ENCODE measurements at places on chromosomes 11 and 22. TPM values are rescaled to one million over a fixed set of nuclear protein-coding genes. Genes with fewer than 3 reads are reported as not detected.

DNA sequence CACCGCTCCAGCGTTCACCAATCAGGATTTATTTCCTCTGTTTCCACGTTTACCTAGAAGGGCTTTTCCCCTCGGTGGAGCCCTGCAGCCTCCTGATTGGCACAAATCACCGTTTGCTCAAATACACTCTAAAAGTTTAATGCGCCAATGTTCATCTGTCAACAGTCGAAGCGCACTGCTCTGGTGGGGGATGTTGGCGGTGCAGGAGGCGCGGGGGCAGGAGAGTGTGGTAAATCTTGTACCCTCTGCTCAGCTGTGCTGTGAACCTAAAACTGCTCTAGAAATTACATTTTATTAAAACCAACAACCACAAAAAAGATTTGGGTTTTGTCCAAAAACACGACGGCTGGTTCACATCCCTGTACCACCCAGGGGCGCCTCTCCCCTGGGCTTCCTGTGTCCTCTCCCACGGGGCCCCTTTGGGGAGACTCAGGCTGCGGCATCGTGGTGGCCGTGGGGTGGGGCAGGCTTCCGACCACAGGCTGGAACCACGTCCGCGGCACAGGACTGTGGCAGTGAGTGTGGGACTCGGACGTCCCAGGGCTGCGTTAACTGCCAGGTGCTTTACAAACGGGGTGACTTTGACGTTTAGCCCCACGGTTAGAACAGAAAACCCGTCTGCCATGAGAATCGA, 13.5 kb downstream of the TTLL8 start:
- DNase-seq: no peak

DNA sequence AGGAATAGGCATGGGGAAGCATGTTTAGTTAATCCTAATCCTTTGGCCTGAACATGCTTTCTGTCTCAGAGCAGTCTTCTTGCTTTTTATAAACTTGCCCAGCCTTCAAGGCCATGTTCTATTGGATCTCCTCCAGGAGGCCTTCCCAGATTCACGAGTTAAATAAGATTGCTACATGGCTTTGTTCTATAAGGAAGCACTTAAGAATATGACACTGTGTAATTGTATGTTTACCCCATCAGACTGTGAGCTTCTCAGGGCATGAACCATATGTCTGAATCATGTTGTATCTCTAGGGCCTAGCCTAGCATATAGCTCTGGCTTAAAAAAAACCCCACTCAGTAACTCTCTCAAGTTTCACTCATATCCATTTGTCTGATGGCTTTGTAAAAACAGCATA, 26.4 kb upstream of the UCP3 start:
- no peak for DNase-seq

DNA sequence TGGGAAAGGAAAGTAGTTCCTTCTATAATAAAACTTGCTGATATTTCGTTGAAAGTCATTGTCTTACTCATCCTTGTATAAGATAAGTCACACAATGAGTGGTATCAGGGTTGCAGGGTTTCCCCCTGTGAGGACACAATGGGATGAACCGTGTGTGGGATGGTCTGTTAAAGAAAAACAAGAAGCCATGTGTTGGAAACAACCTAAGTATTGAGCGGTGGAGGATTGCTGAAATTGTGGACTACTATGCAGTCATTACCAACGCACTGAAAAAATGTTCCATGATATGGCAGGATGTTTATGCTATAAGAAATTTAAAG, 28.6 kb downstream of the PTPRJ start:
- DNase-seq: no peak

GRCh38 chr11:43898574-43898973, 17.9 kb downstream of the ALKBH3 start:
- no peak for DNase-seq

GRCh38 chr22:38766076-38766777, 10.4 kb upstream of the SUN2 start:
- peak; percentile 67 for DNase-seq

DNA sequence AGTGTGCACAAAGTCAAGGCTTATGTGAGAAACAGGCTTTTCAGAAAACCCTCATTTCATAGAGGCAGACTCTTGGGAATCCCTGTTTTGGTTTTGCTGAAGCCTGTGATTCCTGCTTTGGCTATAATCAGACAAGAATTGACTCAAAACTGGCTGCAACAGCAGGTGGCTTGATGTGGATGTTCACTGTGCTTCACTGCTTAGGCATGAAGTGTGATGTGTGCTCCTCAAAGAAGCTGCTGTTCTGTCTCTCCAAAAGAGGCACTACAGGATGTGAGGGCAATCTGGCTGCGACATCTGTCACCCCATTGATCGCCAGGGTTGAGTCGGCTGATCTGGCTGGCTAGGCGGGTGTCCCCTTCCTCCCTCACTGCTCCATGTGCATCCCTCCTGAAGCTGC, 103.5 kb downstream of the C11orf58 start:
- no peak for DNase-seq

DNA sequence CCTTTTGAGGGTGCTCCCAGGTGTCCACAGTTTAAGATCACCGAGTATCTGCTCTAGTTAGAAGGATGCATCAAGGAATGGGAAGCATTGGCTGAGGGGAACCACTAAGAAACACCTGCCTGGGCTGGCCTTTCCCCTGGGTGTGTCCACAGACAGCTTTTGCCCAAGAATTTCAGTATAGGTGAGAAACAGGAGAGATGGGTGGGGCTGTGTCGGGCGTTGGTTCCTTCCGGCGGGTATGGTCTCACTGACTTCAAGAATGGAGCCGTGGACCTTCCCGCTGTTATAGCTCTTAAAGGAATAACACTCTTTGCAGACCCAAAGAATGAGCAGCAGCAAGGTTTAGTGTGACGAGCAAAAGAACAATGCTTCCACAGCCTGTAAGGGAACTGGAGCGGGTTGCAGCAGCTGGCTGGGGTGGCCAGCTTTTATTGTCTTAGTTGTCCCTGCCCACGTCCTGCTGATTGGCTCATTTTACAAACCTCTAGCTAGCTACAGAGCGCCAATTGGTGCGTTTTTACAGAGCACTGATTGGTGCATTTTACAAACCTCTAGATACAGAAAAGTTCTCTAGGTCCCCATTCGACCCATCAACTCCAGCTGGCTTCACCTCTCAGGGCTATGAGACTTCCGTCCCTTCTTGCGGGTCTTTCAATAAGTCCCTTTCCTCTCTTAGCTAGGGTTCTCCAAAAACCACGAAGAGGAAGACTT, 2.4 kb downstream of the FADS1 start:
- peak; percentile 51 for DNase-seq

DNA sequence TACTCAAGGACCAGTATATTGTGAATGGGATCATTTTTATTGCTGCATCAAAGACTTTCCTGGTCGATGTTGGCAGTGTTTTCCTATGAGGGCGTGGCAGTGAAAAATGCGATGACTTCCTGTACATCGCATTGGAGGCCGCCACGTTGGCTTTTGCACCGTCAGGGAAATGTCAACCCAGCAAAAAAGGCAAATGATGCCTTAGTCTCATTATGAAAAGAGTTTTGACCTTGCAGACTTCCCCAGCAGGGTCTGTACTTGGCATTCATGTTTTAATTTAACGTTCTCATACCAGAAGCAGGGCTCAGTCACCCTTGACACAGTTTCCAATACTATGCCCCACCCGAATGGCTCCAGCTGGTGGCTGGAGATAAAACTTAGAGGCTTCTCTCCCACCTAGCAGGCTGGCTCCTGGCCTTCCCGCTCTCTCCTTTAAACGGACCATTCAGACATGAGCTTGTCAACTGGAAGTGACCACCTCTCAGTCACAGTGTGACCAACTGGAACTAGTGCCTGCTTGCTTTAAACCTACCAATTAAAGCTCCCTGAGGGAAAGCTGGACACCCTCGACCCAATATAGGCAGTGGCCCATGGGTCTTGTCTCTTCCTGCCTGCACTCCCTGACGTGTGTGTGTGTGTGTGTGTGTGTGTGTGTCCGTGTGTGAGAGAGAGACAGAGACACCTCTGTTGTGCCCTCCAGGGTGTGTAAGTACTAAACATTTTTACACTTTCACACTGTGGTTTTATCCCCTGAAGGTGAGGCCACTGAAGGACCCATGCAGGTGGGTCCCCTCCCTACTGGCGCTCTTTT, 8.7 kb upstream of the GDPD5 start:
- DNase-seq: no peak

DNA sequence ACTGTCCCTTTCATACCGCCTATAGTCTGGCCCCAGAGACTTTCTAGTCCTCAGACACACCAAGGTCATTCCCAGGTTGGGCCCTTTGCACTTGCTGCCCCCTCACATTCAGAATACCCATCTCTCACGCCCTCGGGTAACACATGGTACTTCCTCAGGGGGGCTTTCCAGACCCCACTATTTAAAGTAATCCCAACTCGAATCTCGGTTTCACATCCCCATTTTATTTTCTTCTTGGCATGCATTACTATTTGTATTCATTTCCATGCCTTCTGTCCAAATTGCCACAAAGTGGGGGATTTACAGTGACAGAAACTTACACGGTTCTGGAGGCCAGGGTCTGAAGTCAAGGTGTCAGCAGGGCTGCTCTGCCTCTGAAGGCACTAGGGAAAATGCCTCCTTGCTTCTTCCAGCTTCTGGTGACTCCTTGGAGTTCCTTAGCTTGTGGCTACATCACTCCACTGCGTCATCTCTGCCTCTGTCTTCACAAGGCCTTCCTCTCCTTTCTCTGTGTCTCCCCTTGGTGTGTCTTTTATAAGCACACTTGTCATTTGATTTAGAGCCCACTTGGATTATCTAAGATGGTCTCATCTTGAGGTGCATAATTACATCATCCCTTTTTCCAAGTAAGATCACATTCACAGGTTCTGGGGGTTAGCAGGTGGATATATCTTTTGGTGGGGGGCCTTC, 15.1 kb downstream of the RCN1 start:
- no peak for DNase-seq

- DNase-seq: no peak
Measured at GRCh38 chr22:38071421-38072321, 12.3 kb downstream of the SLC16A8 start.

GRCh38 chr11:87740968-87741367, 434.3 kb downstream of the RAB38 start:
- DNase-seq: no peak

DNA sequence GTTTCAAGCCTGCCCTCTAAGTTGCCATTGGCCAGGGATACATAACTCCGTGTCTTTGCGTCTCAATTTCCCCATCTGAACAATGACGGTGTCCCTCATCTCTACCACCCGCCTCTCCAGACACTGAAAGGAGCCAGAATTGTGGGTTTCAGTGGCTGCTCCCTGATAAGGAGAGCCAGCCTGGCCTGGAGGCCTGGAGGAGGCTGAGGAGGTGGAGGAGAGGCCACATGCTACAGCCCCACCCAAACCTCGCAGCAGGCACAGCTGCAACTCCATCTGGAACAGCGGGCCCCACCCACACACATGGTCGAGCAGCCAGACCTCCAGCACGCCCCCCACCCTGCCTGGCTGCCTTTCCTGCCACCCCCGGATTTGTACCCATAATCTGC, 34.4 kb upstream of the CD82 start:
- DNase-seq: no peak

GRCh38 chr11:57269571-57270021, 32.5 kb upstream of the APLNR start:
- no peak for DNase-seq

- DNase-seq: peak; percentile 60
Measured at GRCh38 chr22:42437488-42438292, 5.5 kb upstream of the NFAM1 start.

DNA sequence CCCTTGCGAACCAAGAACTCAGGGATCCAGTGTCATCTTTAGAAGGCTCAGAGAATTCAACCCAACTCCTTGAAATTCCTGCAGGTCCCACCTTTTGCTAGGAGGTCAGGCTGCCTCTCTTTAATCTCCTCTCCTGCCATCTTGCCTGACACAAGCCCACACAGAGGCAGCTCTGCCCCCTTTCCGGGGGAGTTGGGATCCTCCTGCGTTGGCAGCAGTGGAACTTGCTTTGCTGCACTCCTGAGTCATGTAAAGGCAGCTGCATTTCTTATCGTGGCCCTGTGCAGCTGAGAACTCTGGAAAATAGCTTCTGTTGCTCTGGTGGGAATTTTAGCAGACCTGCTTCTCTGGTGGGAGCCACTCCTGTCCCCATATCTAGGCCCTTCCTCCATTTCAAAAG, 142.3 kb upstream of the TBCEL start:
- no peak for DNase-seq

DNA sequence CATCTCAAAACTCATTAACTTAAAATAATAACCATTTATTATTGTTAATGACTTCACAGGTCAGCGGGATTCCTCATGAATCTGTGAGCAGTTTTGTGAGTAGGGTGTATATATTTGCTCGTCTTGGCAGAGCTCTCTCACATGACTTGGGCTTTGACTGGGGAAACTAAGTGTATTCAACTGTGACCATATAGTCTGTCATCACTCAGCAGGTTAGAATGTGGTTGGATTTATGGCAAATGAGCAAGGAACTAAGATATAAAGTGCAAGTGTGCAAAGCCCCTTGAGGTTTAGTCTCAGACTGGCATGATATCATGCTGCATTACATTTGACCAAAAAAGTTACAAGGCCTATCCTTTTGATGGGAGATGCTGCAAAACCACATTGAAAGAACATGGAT, 254.8 kb downstream of the CNTN5 start:
- no peak for DNase-seq

- peak; percentile 29 for DNase-seq
Measured at GRCh38 chr22:35258191-35258988, 1.1 kb downstream of the HMGXB4 start.

GRCh38 chr11:102192349-102193066, 82.3 kb downstream of the YAP1 start:
- DNase-seq: no peak

DNA sequence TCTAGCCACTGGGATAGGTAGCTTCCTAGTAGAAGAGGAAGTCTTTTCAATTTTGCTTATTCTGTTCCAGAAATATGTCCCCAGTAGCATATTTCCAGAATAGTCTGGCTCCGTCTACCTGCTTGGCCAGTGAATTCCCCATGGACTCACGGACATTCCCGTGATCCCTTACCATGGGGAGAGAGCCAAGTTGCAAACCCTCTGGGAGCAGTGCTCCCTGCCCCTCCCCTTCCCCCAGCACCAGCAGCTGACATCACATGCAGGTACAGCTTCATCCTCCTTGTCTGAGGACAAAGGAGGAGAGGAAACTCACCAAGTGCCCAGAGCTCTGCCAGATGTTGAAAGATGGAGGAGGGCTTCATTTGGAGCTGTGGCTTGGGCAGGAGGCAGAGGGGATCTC, 61.2 kb downstream of the GRAMD1B start:
- no peak for DNase-seq

GRCh38 chr11:126915430-126915829, 85.1 kb downstream of the KIRREL3 start:
- DNase-seq: no peak

GRCh38 chr11:46251954-46252353, 25.5 kb upstream of the CREB3L1 start:
- no peak for DNase-seq

- no peak for DNase-seq
Measured at GRCh38 chr11:117814204-117814765, 10.3 kb downstream of the FXYD2 start.

- DNase-seq: no peak
Measured at GRCh38 chr11:118597556-118597955, 9.9 kb upstream of the PHLDB1 start.

Gene HRAS
- 81.1 TPM for total RNA-seq

Gene MED17
- total RNA-seq: 41.3 TPM

Gene ARVCF
- 2.8 TPM for total RNA-seq

Gene PARVA
- total RNA-seq: 31.1 TPM

Gene PNPLA3
- 7.6 TPM for total RNA-seq

Gene OR51V1
- not detected for total RNA-seq

All from RPMI7951 (cell line).